Stimulated activated CD4-positive, alpha-beta T cell treated with anti-CD3 and anti-CD28 coated beads, TNF-alpha, amount 100 ng/mL, for 1 hour (primary cell): ENCODE measurements at places on chromosomes 1 and 21.

GRCh38 chr1:246029616-246030015 lies 477.5 kb downstream of the SMYD3 start:
- no peak for DNase-seq

- DNase-seq = no peak
These were observed 70.6 kb downstream of the PTBP2 start for GRCh38 chr1:96792220-96792619.

DNA sequence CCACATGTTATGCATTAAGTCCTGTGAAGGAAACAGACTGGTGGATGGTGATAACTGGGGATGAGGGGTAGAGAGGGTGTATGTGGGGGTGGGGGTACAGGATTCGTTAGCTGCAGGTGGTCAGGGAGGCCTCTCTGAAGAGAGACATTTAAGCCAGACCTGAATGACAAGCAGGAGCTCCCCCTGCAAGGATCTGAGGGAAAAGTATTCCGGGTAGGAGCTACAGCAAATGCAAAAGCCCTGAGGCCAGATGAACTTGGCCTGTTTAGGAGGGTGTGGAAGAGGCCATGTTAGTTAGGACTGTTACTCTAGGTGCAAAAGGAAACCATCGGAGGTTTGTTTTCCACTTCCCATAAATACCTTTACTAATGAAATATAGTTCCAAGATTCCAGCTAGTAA lies 9.9 kb downstream of the ARHGEF10L start:
- DNase-seq = no peak

GRCh38 chr21:31337996-31338907 lies 5.8 kb downstream of the TIAM1 start:
- DNase-seq = no peak

DNA sequence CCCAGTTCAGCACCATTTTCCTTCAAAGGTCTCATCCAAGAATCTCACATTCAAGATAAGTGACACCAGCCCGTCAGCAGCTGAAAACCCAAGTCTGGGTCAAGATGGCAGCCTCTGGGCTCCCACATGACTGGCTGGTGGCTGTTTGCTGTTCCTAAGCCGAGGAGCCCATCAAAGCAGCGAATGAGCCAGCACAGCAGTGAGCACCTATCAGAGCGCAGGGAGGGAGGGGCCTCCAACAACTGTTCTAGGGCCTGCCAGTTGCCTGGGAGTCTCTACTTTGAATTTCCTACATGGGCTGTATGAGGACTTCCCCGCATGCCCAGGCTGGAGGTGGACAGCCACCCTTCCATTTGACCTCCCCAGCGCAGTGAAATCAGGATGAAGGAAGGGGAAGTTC lies 102.7 kb downstream of the ADARB1 start:
- DNase-seq = no peak

- DNase-seq = no peak
These were observed 32.0 kb downstream of the INPP5B start for GRCh38 chr1:37914719-37915475.

DNA sequence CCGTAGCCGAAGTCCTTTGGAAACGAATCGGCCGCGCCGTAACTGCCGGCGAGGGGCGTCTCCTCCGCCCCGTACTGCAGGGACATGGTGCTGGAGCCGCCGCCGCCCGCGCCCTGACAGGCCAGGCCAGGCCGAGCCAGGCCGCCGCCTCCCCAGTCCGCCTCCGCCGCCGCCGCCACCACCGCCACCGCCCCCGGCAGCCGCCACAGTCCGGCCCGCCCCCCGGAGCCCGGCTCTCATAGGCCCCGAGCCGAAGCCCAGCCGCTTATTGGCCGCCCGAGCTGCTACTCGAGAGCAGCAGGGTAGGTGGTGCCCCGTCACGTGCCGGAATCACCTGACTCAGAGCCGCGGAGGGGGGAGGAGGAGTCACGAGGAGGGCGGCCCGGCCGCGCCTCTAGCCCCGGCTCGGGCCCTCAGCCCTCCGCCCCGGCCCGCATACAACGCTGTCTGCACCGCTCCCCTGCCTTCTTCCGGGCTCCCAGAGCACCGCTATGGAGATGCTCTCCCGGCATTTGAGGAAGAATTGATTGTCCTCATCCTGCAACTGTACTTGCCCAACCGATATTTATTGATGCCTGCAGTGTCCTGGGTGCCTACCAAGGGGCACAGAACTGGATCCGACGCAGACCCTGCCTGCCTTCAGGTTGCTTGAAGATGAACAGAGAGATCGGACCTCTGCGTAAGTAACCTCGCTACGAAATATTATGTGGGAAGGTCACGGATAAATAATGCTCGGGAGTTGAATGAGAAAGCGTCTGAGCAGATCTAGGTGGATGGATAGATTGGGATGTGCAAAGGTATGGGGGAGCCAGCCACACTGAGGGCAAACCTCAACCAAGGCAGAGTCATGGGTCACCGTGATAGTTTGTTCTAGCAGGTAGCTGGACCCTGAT lies at the start of gene RRAGC:
Gene RRAGC, minus strand, starts transcription at position 212 of the 893 bp plus-strand sequence. Its CDS starts 126 bp downstream, at position 86.
- DNase-seq = peak; percentile 95

- no peak for DNase-seq
These were observed 15.4 kb upstream of the LCE5A start for GRCh38 chr1:152495066-152495675.

- no peak for DNase-seq
These were observed 28.6 kb downstream of the LGR6 start for GRCh38 chr1:202221911-202222909.

GRCh38 chr1:107793896-107794453 lies 171.0 kb downstream of the VAV3 start:
- no peak for DNase-seq

DNA sequence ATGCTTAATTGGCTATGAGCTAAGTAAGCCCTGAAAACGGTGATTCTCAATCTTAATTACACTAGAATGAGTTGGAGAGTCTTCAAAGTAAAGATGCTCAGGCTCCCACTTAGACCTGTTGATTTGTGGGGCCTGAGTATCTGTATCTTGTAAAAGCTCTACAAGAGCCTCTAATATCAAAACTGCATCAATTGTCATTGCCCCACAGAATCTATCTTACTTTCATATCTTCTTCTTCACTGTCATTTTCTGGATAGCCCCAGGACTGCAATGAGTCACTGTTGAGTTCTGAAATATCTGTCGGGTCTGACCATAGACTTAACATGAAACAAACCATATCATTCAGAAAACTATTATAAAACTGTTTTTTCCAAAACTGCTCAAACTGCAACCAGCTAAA lies 102.8 kb upstream of the SERTAD4 start:
- DNase-seq = no peak

DNA sequence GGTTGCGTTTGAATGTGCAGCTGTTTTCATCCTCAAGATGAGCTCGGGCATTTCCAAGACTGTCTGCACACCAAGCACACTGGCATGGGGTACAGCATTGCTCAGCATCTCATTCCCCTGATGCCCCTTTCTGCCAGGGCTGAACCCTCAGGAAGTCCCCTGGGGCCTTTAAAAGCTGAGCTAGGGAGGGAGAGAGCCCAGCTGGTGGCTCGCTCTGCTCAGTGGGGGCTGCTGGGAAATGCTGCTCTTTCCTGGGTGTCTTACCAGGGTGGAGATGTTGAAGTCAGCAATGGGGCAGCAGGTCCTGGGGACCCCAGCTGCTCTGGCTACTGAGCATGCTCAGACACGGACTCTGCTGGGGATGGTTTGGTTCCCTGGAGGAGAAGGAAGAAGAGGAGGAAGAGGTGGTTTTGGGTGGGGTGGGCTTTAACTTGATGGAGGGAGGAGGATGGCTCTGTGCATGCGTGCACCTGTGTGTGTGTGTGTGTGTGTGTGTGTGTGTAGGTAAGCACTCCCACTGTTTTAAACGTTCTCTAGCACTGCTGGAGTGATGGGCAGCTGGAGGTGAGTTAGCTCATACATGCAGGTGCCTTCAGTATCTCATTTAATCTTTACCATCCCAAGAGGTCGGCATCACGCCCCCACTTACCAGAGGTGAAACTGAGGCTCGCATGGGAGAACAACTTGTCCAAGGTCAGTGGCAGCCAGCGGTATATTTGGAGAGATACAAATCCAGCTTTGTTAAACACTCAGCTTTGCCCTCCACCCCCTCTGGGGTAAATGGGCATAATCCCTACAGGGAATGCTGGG lies 40.9 kb downstream of the ACTL8 start:
- no peak for DNase-seq

DNA sequence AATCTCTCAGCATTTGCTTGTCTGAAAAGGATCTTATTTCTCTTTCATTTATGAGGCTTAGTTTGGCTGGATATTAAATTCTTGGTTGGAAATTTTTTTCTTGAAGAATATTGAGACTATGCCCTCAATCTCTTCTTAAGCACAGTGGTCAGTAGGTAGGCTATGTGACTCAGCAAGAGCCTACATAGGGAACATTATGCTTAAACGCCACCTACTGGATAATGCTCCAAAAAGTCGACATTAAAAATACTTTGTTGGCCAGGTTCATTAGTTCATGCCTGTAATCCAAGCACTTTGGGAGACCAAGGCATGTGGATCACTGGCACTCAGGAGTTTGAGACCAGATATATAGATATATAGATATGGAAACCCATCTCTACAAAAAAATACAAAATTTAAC lies 678.0 kb upstream of the USP24 start:
- DNase-seq = no peak

GRCh38 chr1:154446292-154446691 lies 41.1 kb downstream of the IL6R start:
- DNase-seq = no peak

GRCh38 chr1:150141452-150141851 lies 8.3 kb upstream of the PLEKHO1 start:
- no peak for DNase-seq

DNA sequence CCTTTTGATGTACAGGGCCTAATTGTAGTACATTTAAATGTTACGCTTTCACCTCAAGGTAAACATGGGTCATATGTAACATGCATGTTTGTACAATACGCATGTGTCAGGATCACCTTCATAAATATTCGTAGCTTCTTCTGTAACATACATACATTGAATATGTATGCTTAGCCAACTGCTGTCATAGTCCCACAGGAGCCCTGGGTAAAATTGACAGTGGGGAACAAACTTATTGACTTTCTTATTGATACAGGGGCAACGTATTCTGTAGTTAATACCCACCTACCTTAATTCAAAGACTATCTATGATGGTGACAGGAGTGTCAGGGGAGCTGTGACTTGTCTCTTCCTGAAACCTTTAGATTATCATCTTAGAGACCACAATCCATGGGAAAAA lies 3.7 kb upstream of the REN start:
- DNase-seq = no peak

GRCh38 chr1:101250222-101250621 lies 13.4 kb downstream of the S1PR1 start:
- no peak for DNase-seq

DNA sequence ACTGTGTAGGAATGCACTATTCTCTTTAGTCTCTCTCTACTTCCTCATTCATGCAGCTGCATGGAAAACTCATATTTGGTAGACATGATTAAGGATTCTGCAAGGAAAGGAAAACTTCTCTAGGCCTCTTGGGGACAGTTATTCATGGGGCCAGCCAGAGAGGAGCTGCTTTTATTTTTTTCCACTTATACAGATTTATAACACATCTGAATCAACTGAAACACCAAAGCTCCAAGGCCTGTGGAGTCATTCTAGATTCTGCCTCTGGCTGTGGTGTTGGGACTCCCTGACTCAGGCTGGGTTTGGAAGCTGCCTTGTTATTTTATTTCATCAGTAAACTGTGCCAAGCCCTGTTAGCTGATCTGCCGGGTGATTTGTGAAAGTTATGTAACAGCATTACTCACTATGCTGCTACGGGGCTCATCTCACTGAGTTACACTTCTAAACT lies 83.9 kb upstream of the EDEM3 start:
- no peak for DNase-seq

GRCh38 chr1:167541003-167541402 lies 12.6 kb downstream of the CREG1 start:
- DNase-seq = no peak

GRCh38 chr1:230622151-230622550 lies 20.1 kb upstream of the COG2 start:
- DNase-seq = no peak

GRCh38 chr1:221025501-221025900 lies 146.3 kb downstream of the HLX start:
- DNase-seq = no peak

- no peak for DNase-seq
These were observed 12.4 kb downstream of the SAMSN1 start for GRCh38 chr21:14533499-14534428.

- no peak for DNase-seq
These were observed 20.4 kb upstream of the LAMC1 start for GRCh38 chr1:183002797-183003196.

DNA sequence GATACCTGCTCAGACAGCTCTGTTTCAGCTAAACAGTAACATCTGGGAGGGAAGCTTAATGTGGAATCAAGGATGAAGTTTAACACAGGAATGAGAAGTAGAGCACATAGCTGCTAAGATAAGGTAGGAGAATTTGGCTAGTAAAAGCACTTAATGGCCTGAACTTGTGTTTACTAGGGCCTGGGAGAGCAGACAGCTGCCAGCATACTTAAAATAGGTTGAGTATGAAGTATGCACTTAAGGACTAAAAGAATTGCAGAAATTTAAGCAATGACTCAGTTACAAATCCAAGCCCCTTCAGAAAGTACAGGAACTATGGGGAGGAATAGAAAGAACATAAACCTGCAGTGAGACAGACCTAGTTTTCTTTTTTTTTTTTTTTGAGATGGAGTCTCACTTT lies 53.0 kb downstream of the BACH1 start:
- DNase-seq = no peak

GRCh38 chr1:40849801-40850592 lies 12.2 kb downstream of the CITED4 start:
- peak; percentile 34 for DNase-seq

DNA sequence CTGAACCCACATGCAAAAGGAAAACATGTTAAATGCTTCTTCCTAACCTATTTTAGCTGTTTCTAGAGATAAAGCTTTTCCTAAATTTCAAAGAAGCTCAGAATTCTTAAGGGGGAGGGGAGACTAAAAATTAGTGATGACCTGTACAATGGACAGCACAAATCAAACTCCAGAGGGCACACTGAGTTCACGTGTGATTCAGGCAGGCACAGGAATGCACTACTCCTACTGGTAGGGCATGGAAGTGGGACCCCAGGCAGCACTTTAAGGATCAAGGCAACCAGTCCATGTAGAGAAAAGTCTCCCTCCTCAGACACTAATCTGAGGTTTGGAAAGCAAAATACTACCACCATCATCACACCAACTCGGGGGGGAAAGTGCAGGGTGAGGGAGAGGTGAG lies 31.3 kb upstream of the CLCA4 start:
- DNase-seq = no peak

- no peak for DNase-seq
These were observed 30.1 kb downstream of the RGS5 start for GRCh38 chr1:163172596-163172995.
